CD8-positive, alpha-beta memory T cell (primary cell): ENCODE measurements at places on chromosomes 7 and 10. TPM values are rescaled to one million over a fixed set of nuclear protein-coding genes. Genes with fewer than 3 reads are reported as not detected.

The CLDN4 gene
- not detected for total RNA-seq

The CYP3A7 gene
- total RNA-seq, result not detected

The HECW1 gene
- total RNA-seq, result not detected

GRCh38 chr10:29239569-29240472 lies 49.0 kb upstream of the LYZL1 start:
- no peak for DNase-seq
- H3K4me1 ChIP-seq, result no peaks in the 10 kb centered on the region
- H3K27me3 ChIP-seq, result no peaks in the 10 kb centered on the region
- no peak overlapping the region for H3K27ac ChIP-seq
- H3K4me3 ChIP-seq, result no peak overlapping the region

DNA sequence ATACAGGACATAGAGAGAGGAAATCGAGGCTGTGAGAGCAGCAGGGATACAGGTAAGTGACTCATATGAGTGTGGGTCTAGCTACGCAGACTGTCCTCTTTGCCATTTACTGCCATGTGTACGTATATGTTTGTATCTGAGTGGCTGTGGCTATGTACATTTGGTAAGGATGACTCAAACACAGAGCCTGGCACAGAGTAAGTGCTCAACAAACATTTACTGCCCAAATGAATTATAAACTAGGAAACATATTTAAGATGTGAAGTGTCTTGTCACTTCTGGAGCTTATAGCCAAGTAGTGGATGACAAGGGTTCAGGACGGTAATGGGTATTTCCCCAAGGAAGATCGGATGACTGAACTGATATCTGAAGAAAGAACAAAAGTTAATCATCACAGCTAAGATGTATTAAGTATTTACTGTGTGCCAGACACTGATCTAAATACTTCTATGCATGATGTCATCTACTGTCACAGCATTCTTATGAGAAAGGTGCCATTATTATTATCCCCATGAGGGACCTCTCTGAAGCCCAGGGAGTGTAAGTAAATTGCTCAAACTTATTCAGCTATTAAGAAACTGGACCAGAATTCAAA lies 6.0 kb downstream of the MRPL43 start:
- peaks cover 8% of the 10 kb centered on the region for H3K4me1 ChIP-seq
- H3K36me3 ChIP-seq, result peaks cover 4% of the 10 kb centered on the region
- DNase-seq, result no peak
- no peaks in the 10 kb centered on the region for H3K27me3 ChIP-seq
- H3K27ac ChIP-seq, result no peak overlapping the region

GRCh38 chr7:117896339-117896738 lies 23.1 kb upstream of the CTTNBP2 start:
- H3K4me1 ChIP-seq, result no peaks in the 10 kb centered on the region
- H3K4me3 ChIP-seq, result no peak overlapping the region
- H3K36me3 ChIP-seq, result no peaks in the 10 kb centered on the region
- no peak overlapping the region for H3K27ac ChIP-seq

- no peaks in the 10 kb centered on the region for H3K27me3 ChIP-seq
- H3K36me3 ChIP-seq, result no peaks in the 10 kb centered on the region
- H3K4me1 ChIP-seq, result no peaks in the 10 kb centered on the region
These were observed 38.5 kb downstream of the MTURN start for GRCh38 chr7:30173058-30173897.

DNA sequence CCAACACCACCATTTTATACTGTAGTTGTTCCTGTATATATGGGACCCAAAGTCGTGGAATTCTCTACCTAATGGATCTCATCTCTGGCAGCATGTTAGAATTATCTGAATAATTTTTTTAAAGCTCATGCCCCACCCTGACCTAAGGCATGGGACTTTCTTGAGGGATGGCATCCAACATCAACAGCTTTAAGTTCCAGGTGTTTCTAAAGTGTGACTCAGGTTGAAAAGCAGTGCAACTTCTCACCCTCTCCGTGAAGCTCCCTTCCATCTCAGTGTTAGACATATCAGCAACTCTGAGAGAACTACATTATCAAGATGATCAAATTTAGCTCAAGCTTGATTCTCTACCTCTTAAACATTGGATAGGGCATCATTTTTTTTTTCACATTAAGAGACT lies 18.1 kb upstream of the RAB18 start:
- no peaks in the 10 kb centered on the region for H3K4me1 ChIP-seq
- H3K27me3 ChIP-seq, result no peaks in the 10 kb centered on the region

- H3K27me3 ChIP-seq, result no peaks in the 10 kb centered on the region
- H3K4me1 ChIP-seq, result no peaks in the 10 kb centered on the region
- H3K36me3 ChIP-seq, result no peaks in the 10 kb centered on the region
- no peak for DNase-seq
- H3K27ac ChIP-seq, result no peak overlapping the region
- no peak overlapping the region for H3K4me3 ChIP-seq
These were observed 5.5 kb upstream of the PITRM1 start for GRCh38 chr10:3178042-3178441.

DNA sequence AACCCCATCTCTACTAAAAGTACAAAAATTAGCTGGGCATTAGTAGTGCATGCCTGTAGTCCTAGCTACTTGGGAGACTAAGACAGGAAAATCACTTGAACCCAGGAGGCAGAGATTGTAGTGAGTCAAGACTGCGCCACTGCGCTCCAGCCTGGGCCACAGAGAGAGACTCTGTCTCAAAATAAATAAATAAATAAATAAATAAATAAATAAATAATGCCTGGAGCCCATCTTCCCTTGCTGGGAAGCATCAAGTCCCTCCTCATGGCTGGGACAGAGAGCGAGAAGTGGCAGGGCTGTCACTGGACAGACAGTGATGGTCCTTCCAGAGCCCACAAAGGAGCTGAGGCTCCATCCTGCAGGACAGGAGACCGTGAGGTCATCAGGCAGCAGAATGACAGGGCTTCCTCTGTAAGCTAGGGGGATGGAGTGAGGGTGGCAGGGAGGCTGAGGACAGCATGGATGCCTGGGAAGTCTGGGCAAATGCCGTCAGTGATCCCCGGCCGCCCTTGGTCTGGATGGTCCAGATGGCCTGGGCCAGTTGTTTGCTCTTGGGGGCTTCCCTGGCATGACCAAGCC lies 36.4 kb upstream of the ELN start:
- no peaks in the 10 kb centered on the region for H3K4me1 ChIP-seq
- H3K4me3 ChIP-seq, result no peak overlapping the region
- H3K27me3 ChIP-seq, result no peaks in the 10 kb centered on the region
- H3K36me3 ChIP-seq, result no peaks in the 10 kb centered on the region

GRCh38 chr10:31242902-31243301 lies 76.1 kb upstream of the ZEB1 start:
- no peak for DNase-seq
- H3K36me3 ChIP-seq, result no peaks in the 10 kb centered on the region
- H3K4me1 ChIP-seq, result no peaks in the 10 kb centered on the region
- no peak overlapping the region for H3K4me3 ChIP-seq
- no peaks in the 10 kb centered on the region for H3K27me3 ChIP-seq

DNA sequence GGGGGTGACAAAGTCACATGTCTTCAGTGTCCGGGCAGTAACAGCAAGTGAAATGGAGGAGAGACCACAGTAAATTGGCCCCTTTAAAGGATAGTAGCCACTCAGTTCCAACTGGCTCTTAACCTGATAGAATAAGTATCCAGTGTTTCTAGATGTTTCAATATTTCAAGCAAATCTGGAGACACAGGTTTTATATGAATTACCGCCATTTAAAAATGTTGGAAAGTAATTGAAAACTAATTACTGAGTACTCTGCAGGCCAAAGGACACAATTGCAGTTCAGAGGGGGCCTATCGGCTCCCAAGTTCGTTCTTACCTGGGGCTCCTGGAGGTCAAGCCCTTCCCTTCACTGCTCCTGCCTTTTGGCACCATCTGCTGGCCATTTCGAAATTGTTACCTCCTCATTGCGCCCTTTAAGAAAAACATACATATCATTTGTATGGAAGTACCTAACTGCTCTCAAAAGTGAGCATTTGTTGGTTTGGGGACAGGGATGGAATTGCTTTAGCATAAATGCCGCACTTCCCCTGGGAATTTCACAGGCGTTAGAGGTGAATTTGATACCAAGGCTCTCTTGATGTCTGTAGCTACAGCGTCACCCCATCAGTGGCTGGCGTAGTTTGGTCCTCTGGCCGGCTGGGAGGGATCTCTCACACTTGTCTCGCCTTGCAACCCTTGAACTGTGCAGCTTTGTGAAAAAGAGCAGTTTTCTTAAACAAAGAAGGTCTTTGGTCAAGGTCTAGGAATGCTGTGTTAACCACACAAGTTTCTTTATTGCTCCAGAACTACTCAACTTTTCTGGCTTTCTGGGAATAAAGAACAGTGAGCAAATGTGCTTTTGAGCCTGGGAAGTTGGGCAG lies 220.0 kb downstream of the ARHGAP21 start:
- H3K27ac ChIP-seq, result no peak overlapping the region
- no peak overlapping the region for H3K4me3 ChIP-seq
- no peak for DNase-seq
- H3K36me3 ChIP-seq, result no peaks in the 10 kb centered on the region
- no peaks in the 10 kb centered on the region for H3K27me3 ChIP-seq

DNA sequence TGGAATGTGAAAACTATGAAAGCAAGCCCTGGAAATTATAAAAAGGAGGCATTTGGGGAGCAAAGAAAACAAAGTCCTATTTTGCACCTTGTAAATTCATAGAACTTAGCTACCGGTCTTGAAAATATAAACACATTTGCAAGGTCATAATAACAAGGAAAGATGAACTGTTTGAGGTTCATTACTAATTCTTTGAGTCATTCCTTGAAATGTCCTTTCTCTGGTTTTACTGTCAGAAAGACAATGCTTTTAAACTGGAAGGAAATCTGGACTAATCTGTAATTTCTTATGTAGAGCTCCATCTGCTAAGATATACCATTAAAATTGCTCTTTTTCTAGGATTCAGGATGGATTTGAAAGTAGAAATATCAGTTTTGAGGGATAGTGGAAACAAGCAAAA lies 1.4 kb downstream of the ERLIN1 start:
- no peaks in the 10 kb centered on the region for H3K27me3 ChIP-seq
- no peak for DNase-seq
- peak overlapping the region; percentile 71 for H3K4me3 ChIP-seq
- peaks cover 4% of the 10 kb centered on the region for H3K36me3 ChIP-seq
- H3K4me1 ChIP-seq, result peaks cover 17% of the 10 kb centered on the region
- peak overlapping the region; percentile 80 for H3K27ac ChIP-seq
